Foreskin keratinocyte (primary cell): ENCODE measurements at places on chromosomes 1 and 21.

DNA sequence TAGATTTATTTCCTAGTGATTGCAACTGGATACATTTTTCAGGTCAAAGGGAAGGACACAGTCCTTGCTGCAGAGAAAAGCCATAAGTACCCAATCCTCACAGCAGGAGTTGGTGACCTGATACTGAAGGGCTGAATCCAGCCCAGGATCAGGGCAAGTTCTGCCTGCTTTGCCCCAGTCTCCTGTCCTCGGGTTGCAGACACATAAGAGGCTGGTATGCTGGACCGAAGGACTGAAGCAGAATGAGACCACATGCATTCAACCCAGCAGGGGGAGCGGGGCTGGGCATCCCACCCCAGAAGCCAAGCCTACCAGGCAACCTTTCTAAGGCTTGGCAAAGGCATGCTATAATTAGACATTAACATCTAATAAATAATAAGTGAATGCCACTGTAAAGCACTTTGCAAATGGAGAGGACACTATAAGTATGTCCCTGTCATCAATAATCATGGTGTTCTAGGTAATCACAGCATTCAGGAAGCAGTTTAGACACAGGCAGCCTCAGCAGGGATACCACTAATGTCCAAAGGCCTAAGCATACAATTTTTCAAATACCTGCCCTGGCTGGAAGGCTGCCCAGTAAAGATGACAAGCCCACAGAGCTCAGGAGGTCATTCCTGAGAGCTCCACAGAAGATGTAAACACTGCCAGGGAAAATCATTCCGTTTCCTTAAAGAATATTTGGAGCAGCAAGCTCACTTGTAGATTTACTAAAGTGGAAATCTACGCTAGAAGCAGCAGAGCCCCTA is 47.6 kb downstream of the KRTAP19-8 start:
- DNase-seq, result no peak

DNA sequence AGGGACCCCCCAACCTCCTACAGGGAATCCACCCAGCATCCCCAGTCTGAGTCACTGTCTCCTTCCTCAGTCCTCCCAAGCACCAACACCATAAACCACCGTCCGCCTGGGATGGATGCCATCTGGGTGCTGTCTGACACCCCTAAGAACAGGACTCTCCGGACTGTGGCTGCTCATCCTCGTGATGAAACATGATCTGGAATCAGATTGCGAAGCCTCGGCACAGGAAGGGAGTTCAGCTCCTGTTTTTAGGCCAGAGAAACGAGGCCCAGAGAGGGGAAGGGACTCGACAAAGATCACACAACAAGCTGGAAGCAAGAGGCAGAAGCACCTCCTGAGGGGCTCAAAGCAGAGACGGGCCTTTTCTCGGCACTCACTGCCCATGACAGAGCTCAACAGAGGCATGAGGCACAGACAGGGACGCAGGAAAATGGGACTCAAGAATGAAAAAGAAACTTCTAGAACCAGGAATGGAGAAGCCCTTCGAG is 8.4 kb downstream of the KCNN3 start:
- DNase-seq, result no peak

- no peak for DNase-seq
These were observed at the start of gene OR14A16 for GRCh38 chr1:247824023-247824422. TSS of gene OR14A16 (minus strand) at chr1:247824119. CDS start at chr1:247815729, 8,390 bp downstream.

- DNase-seq, result no peak
These were observed 573.8 kb downstream of the LTN1 start for GRCh38 chr21:28418726-28419514.

DNA sequence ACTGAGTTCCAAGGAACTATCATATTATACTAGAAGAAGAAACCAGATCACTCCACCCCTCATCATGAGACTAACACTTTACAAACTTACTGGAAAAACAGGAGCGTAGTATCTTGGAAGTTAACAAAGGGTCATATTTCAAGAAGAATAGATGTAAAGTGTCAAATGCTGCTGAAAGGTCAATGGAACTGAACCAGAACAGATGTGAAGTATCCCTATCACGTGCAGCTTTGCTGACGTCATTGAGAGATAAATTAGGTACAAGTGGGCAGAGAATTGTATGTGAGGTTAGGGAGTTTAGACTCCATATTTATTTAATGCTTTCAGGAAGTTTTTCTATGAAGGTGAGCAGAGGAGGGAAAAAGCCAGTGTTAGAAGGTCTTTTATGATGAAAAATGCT is 483.0 kb downstream of the NCAM2 start:
- no peak for DNase-seq

GRCh38 chr1:83766241-83766691 is 232.7 kb downstream of the TTLL7 start:
- DNase-seq, result no peak

DNA sequence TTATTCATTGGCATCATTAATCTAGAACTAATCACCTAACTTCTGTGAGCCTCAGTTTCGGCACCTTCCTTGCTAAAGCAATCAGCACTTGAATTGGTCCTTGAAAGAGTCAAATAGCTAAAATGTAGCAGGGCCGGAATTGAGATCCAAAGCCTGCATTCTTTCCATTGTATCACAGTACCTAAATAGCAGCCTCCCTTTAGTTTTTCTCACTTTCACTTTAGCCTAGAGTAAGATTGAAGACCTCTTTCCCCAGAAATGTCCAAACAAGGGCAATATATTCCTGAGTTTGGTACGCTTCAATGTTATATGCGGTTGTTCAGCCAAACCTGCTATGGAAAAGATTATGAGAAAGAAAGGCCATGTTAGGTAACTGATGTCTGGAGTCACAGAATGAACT is 121.9 kb upstream of the BMP8A start:
- no peak for DNase-seq

DNA sequence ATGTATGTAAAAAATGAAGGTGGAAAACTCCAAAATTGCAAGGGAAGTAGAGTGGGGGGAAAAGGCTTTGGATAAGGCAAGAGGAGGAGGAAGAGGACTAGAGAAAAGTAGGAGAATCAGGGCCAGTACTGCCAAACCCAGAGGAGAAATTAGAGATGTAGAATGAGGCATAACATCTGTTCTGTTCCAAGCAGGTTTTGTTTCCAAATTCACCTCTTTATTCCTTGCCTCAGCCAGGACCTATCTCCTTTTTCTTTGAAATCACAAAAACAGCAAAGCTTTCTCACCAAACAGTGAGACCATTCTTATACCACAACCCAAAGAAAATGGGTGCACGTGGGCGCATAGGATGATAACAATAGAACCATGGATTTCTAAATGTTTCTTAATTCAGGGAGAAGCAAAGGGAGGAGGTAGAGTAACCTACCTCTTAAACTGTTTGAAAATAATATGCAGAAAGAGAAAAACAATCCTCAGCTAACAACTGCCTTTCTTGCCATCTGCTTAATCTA is 383.3 kb upstream of the PKN2 start:
- DNase-seq, result no peak

GRCh38 chr1:32549616-32550015 is 10.4 kb downstream of the ZBTB8A start:
- DNase-seq, result no peak

DNA sequence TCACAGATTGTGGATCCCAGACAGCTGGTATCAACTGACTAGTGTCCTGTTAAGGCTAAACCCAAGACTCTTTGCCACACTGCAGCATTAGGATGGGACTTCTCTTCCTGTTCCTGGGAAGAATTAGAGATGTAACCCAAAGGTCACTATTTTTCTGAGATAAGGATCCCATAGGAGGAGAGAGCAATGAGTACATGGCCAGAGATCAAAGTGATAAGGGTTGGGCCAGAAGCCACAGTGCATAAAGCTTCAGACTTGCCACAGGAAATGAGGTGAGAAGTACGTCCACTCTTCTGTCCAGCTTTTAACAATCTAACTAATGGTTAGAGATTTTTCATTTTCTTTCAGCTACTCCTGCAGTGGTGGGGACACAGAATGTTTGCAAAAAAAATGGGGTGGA is at the start of gene HSD3B1:
TSS of gene HSD3B1 (plus strand) at position 270 of the 400 bp plus-strand sequence. CDS start 267 bp downstream, outside the sequence.
- no peak for DNase-seq

DNA sequence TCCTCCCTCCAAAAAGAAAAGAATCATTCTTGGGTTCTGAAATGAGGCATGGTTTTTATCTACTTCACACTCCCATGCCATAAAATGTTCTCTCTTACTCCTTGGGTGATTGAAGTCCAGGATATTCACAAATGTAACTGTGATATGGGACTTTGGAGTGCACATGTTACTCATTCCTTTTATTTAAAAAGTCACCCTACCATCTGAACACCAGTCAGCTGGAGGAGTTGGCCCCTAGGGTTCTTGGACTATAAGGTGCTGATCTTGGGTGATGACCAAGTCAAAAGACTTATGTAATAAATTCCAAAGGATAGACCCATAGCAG is 128.4 kb downstream of the CLIC6 start:
- DNase-seq, result no peak

GRCh38 chr1:17655922-17656321 is 99.2 kb upstream of the ACTL8 start:
- DNase-seq, result no peak

DNA sequence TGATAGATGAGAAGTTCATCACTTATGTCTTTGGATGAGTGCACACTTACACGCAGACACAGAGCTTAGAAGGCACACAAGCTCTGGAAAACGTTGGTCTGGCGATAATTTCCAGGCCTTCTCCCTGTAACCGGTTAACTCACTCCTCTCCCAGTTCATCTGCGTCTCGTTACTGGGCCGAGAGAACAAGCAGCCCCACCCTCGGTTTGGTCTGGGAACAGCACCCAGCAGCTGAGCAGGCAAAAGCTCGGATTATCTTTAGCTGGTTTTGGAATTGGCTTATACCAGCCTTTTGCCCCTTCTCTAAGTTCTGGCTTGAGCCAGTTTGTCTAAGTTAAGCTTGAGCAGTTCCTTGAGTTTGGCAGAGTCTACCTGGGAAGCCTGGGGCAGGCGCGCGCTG is 27.3 kb upstream of the COL6A1 start:
- no peak for DNase-seq

DNA sequence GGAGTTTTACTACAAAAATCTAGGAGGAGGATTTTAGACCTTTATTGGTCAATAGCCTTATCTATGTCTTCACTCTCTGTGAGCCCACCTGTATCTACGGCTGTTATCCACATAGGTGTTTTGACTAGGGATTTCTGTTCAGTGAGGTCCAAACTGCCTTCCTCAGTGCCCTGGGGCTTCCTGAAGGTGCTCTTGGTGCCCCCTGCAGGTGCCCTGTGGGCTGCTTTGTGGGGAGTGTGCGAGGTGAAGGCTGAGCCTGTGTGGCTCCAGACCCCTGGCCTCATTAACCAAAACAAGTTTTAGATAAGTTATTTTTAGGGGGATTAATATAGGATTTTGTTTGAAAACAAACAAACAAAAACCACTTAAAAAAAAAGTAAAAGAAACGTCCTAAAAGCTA is 122.5 kb downstream of the KIF26B start:
- no peak for DNase-seq

DNA sequence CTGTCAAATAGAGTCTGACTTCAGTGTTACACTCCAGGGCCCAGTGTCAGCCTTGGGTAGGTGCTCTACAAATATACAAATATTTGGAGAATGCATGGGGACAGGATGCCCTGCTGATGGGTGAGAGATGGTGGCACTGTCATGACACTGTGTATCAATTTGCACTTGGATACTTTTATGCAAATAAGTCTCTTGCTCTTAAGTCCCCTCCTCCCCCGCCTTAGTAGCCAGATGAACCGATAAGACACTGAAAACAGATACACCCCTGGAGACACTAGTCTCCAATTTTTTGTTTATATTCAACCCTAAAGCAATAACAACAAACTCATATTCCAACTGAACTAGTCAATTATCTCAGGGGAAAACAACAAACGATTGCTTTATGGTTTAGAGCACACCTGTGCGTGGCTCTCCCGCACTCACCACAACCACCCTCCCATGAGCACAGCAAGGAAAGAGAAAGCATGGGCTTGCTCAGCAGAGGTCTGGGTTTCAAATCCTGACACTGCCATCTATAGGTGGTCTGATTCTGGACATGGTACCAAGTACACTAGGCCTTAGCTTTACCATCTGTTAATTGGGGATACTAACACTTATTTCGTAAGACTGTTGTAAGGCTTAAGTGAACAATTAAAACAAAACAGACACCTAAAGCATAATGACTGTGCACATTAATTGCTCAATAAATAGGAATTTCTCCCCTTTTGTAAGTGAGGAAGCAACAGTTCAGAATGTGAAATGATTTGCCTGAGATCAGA is 50.3 kb downstream of the HIVEP3 start:
- DNase-seq, result no peak

GRCh38 chr1:243388276-243388675 is 132.4 kb downstream of the SDCCAG8 start:
- DNase-seq, result no peak

GRCh38 chr1:2445823-2446215 is 30.3 kb upstream of the PLCH2 start:
- DNase-seq, result no peak

GRCh38 chr1:31767225-31767624 is 3.1 kb upstream of the ADGRB2 start:
- DNase-seq, result no peak

DNA sequence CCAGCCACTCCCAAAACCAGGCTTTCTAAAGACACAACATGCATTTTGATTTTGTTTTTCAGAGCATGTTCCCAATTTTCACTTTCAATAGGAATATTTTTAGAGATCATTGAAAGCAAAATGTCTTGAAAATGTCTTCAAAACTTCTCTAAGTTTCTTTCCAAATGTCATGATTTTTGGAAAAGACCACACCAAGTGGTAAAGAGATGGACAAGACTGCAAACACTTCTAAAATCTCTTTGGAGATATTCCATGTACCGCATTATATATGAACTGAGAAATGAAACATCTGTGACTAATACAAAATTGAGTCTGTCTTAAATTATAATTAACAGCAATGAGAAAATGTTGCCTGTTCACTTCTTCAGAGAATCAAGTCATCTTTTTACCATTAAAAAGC is 418.0 kb upstream of the PKN2 start:
- no peak for DNase-seq
